NT2/D1 (cell line): ENCODE measurements at places on chromosomes 7 and 10.

DNA sequence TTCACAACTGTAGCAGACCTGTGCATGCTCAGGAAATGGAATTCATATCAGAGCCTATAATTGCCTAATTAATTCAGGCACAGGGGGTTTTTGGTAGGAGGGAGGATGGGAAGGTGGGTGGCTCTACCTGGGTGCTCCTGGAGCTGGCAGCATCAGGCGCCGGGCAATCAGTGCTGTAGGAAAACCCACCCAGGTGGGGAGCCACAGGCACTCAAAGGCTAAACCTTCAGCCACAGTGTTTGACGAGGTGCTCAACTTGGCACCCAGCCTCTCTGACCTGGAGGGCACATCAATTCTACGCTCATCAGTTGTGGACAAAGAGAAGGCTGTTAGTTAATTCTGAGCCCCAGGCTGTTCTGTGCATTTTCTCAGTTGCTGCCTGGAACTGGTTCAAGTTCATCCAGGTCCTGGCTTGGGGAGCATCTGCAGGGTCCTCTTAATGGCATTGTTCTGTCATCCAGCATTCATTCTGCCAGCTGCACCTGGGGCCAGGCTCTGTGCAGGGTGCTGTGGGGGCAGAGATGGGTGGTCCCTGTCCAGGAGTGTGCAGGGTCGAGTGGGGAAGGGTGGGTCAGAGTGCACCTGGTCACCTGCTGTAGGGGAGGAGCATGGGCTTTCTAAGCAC is 54.1 kb upstream of the NPTX2 start:
- no peak for DNase-seq

- DNase-seq: no peak
These were observed 322.3 kb upstream of the NFE2L3 start for GRCh38 chr7:25829663-25830062.

DNA sequence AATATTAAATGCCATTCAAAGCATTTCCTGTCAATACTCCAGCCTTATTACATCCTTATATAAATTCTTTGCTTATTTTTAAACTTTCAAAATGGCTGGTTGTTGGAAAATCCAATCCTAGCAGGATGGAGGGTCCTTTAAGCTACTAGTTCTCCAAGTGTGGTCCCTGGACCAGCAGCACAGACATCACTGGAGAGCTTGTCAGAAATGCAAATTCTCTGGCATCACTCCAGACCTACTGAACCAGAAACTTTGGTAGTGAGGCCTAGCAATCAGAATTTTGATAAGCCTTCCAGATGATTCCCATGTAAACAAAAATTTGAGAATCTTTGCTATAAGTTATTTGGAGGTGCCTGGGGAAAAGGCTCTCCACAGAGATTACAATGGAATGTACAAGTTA is 43.8 kb downstream of the CALCR start:
- no peak for DNase-seq

GRCh38 chr10:99630433-99630832 is 10.2 kb upstream of the SLC25A28 start:
- no peak for DNase-seq

- DNase-seq: peak; percentile 13
These were observed 400.3 kb upstream of the ADARB2 start for GRCh38 chr10:2137549-2138174.

DNA sequence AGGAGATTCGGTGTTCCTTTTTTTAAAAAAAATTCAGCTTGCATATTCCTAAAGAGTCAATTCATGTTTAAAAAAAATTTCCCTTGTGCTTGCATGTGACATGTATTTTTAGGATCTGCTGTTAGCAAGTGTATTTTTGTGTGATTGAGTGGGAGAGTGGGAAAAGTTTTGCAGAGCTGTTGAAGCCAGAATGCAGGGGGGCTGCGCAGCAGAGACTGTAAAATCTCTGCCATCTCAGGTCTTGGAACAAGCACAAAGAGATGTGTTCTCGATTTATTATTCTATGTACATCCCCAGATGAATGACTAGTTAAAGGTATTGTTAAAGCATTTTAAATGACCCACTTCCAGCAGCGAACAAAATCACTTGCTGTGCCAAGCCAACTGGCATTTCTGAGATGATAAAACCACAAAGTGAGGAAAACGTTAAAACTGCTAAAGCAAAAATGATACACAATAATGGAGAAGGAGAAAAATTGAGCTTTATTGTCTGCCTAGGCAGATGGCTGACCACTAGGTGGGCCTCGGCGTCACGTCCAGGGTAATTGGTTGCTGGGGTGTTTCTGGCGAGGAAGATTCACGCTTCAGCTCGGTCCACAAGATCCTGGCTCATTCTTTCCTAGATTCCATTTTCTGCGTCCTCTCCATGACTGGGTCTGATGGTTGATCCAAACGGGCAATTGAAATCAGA is 67.0 kb upstream of the ATRNL1 start:
- DNase-seq: no peak

GRCh38 chr7:143967398-143967797 is 12.8 kb downstream of the OR2F1 start:
- DNase-seq: no peak

DNA sequence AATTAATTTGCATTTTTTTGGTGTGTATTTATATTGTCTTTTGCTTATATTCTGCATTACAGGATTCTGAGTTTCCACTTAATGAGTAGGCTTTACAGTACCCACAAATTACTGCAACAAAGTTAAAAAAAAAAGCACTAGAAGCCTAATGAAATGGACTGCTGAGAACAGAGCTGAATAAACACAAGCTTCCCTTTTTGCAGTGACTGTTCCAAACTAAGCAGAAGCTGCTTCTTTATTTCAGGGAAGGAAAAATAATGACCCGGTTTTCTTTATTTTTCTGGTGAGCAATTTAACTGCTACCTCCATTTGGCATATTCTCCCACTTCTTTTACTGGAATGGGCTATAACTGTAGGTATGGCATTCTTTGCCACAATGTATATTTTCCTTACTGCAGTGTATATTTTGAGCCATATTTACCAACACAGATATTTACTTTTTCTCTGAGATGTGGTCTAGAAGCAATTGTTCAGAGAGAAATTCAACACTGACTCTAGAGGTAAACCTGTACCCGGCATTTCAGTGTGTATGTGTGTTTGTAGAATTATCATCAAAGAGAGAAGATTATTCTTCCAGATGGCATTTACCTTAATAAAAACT is 56.9 kb downstream of the HDAC9 start:
- no peak for DNase-seq

DNA sequence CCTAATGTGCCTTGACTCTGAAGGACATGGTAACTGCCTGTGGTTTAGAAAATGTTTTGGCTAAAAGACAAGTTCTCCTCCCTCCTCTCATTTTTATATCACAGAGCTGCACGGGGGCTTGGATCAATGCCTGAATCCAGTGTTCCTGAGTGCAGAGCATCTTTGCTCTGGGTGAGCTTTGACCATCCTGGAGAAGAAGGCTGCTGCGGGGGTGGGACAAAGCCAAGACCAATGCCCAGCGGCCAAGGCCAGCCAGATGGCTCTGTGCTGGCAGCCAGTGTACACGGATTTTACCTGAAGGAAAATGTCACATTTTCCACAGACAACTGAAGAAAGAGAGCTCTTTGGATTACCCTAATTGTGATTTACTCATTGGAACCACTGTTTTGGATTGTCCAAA is 102.0 kb upstream of the TARP start:
- no peak for DNase-seq

DNA sequence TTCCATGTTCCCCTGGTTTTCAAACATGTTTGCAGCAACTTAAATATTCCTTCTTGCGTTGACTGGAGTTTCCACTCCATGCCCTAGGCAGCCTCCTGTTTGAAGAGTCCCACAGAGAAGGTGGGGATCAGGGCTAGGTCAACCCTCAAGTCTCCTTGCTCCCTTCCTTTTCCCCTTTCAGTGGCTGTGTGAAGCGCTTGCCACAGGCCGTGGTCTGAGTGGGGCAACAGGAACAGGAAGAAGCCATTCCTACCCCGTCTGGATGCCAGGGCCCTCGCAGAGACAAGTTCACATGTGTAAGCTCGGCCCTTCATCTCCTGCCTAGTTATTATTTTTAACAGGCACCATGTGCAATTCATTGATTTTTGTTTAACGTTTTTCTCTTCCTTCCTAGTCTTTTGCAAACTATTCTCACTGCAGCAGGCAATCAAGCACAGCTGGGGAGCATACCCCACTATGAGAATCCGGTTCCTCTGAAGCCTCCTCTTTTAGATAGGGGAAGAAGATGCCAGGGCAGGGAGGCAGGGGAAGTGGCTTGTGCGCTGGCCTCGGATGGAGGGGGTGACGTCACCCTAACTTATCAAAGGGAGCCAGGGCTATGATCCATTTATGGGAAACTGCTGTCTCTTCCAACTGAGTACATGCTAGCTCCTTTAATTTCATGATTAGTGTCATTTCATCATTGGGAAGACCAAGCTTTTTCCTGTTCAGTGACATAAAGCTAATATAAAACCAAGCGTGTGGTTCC is 64.2 kb downstream of the PRLHR start:
- no peak for DNase-seq

DNA sequence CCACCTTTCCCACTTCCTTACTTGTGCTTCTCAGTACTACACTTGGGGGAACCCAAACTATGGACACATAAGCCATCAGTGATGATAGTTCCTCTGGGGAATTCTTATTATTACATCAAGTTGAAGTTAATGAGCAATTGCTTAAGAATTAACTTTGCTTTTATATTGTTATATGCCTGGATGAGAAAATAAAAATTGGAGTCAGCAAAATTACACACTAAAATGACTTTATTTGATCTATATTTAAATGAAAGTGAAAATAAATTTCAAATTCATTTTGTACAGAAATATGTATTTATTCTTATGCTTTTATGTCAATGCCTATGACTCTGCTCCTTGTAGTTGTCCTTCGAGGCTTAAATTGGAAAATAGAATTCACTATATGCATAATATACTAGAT is 149.4 kb upstream of the KCND2 start:
- DNase-seq: no peak
